Stimulated activated CD8-positive, alpha-beta memory T cell treated with anti-CD3 and anti-CD28 coated beads, Interleukin-7, amount 100 ng/mL, for 24 hours (primary cell): ENCODE measurements at places on chromosomes 4 and X.

- DNase-seq, result no peak
Measured at GRCh38 chr4:56981795-56982201, 3.1 kb downstream of the POLR2B start.

DNA sequence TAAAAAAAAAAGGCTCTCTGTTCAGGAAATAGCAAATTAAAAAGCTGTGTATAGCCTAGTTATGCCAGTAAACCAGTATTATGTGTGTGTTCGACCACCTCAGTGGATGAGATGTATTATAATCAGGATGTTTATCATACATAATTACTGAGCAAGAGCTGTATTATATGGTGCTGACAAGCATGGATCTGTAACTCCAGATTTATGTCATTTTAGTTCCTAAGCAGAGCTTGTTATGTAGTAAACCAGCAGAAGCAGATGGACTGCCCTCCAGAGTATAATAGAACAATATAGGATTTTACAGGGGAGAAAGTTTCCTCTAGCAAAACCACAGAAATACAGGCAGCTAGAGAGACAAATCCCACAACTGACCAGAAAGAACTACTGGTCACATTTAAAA lies 627.4 kb upstream of the EPHA5 start:
- DNase-seq, result no peak

DNA sequence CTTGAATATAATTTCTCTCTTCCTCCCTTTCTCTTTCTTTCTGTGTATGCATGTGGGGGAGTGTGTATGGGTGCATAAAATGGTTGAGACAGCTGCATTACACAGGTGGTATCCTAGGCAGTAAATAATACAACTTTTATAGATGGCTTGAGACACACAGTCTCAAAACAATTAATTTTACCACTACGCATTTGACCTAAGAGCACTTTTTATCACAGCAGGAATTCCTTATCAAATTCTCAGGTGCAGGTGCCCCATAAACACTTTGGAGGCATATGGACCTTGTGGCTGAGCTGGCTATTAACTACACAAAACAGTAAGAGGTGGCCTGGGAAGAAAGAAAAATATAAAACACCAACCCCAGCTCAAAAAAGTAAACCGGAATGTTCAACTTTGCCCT lies 91.3 kb downstream of the RASGEF1B start:
- DNase-seq, result no peak

DNA sequence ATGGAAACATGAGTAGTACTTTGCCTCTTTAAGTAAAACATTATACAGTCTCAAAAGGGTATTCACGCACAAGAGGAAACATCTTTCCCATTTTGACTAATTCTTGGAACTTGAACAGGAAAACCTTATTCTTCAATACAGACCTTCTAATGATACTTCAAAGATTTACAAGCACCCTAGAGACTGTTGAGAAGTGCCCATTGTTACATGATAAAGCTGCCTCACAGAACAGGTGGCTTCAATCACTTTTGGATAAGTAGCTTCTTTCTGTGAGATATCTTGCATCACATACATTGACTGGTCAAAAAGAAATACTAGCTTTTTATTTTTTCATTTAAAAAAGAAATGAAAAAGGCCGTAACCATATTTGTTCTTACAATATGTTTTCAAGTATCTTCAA lies 219.4 kb downstream of the EPHA5 start:
- DNase-seq, result no peak
